Dermis lymphatic vessel endothelial cell (primary cell): ENCODE measurements at places on chromosomes 5 and 9. TPM values are rescaled to one million over a fixed set of nuclear protein-coding genes. Genes with fewer than 3 reads are reported as not detected.

Gene B4GALT1
- 14.9 and 15.8 TPM in 2 replicates for total RNA-seq

Gene DNAI1
- 0.11 TPM in 1 of 2 replicates, not detected in the other for total RNA-seq

Gene NTNG2
- 0.60 and 1.2 TPM in 2 replicates for total RNA-seq

Gene TSSK1B
- total RNA-seq = not detected in 2 replicates

Gene SPINK1
- total RNA-seq = not detected in 2 replicates

Gene MAMDC4
- total RNA-seq = 0.52 and 0.65 TPM in 2 replicates

Gene GEMIN5
- total RNA-seq = 9.4 and 16.7 TPM in 2 replicates

Gene SLC4A9
- not detected in 2 replicates for total RNA-seq

Gene MCC
- 11.9 and 17.3 TPM in 2 replicates for total RNA-seq

Gene PCDHB13
- 1.1 and 1.3 TPM in 2 replicates for total RNA-seq

Gene MARCHF11
- total RNA-seq = not detected in 2 replicates

Gene PCDHB9
- 0.22 and 0.26 TPM in 2 replicates for total RNA-seq

Gene CD72
- 0.09 and 0.11 TPM in 2 replicates for total RNA-seq

Gene PAPPA
- total RNA-seq = 0.09 and 0.22 TPM in 2 replicates

Gene TIGD6
- total RNA-seq = 4.1 and 5.8 TPM in 2 replicates

Gene PITX1
- total RNA-seq = 0.22 TPM in 1 of 2 replicates, not detected in the other

Gene MINAR2
- total RNA-seq = not detected in 2 replicates

Gene GHR
- total RNA-seq = 5.1 and 6.6 TPM in 2 replicates
